ENCODE measurements at places on chromosomes 11 and 22.

GRCh38 chr22:17841836-17842235, 67.6 kb upstream of the BID start:
- no peak for DNase-seq

- DNase-seq = no peak
These were observed 3.0 kb upstream of the NRGN start for GRCh38 chr11:124736736-124737135.

GRCh38 chr11:92357344-92357743, 132.7 kb downstream of the FAT3 start:
- DNase-seq = no peak

DNA sequence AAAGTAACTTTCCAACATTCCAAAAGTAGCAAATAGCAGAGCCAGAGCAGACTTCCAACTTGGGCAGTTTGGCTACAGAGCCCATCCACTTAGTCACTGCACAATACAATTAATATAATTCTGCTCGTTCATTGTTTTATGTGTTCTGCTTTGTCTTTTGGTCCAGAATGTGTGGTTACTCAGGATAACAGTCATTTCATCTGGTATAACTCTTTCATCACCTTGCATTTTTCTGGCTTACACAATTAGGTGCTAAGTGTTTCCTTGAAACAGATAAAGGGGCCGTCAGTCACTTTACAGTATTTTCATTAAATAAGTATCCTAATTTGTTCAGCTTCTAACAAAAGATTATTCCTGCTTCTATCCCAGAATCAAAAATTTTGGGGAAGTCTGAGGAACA, 87.2 kb downstream of the LARGE2 start:
- no peak for DNase-seq

DNA sequence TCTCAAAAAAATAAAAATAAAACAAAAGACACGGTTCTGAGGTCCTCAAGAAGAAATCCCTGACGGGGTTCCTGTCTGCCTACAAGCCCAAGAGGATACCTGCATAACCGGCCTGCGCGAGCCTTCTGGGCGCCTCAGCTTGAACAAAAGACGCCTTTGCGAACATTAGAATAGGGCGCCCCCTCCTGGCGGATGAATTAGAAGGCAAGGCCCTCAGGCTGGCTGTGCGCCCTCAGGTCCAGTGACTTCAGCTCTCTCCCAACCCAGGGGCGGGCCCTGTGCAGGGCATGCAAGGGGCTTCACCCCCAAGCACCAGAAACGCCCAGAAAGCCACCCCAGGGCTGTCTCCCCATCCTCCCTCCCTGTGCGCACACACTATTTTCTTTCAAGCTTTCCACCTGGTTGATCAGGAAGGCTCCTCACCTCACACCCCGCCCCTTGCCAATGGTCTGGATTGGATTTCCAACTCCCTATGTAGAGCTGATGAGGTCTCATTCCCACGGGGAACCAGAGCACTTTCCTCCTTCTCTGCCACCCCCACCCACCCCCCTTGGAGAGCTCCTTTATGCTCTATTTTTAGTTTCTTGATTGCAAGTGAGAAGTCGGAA, 273.3 kb downstream of the BUD13 start:
- no peak for DNase-seq

DNA sequence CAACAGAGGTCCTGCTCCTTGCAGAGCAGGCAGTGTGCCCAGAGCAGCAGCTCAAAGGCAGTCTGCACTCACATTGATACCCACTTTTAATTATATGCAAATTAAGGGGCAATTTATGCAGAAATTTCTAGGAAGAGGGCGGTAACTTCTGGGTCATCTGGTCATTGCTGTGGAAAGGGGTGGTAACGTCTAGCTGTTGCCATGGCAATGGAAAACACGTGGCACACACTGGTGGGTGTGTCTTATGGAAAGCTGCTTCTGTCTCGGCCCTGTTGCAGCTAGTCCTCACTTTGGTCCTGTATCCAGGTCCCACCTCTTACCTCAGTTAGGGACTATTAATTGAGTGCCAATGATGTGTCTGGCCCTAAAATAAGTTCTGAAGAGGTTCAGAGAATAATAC, 36.8 kb downstream of the BARX2 start:
- DNase-seq = no peak

- no peak for DNase-seq
These were observed 27.0 kb upstream of the RBFOX2 start for GRCh38 chr22:36055376-36056295.

DNA sequence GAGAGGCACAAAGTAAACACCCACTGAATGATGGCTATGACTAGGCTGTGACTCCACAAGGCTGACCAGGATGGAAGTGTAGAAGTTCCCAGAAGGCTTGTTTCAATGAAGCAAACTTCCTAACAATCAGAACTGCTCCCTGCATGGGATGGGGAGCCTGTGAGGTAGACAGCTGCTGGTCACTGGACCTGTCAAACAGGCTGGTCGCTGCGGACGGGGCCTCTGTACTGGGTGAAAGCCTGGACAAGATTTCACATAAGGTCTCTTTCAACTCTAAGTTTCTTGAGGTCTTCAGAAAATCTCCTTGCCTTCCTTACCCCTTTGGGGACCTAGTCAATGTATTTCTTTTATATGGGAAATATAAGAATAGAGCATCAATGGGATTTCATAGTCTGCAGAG, 438.2 kb downstream of the BUD13 start:
- DNase-seq = no peak

GRCh38 chr11:72671152-72672099, 2.8 kb downstream of the PDE2A start:
- no peak for DNase-seq

- no peak for DNase-seq
These were observed 470.5 kb downstream of the MIAT start for GRCh38 chr22:27127911-27128310.

GRCh38 chr11:9029422-9029821, 25.6 kb upstream of the NRIP3 start:
- DNase-seq = no peak

DNA sequence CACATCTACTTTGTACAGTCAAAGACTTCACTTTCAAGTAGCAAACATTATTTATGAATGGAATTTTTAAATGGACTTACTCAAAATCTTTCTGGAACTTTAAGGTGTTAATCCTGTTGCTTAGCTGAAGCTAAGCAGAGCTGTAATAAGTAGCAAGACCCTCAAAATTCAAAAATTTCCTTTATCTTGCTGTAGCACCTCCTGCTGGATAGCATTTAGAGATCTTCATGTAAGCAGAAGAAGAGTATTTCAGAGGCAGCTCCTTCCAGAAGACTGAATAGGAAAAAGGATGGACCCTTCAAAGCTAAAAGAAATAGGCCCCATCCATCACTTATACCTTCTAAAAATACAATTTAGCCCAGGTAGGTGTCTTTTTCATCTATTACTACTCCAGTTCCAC, 3.4 kb downstream of the PHF21A start:
- no peak for DNase-seq

DNA sequence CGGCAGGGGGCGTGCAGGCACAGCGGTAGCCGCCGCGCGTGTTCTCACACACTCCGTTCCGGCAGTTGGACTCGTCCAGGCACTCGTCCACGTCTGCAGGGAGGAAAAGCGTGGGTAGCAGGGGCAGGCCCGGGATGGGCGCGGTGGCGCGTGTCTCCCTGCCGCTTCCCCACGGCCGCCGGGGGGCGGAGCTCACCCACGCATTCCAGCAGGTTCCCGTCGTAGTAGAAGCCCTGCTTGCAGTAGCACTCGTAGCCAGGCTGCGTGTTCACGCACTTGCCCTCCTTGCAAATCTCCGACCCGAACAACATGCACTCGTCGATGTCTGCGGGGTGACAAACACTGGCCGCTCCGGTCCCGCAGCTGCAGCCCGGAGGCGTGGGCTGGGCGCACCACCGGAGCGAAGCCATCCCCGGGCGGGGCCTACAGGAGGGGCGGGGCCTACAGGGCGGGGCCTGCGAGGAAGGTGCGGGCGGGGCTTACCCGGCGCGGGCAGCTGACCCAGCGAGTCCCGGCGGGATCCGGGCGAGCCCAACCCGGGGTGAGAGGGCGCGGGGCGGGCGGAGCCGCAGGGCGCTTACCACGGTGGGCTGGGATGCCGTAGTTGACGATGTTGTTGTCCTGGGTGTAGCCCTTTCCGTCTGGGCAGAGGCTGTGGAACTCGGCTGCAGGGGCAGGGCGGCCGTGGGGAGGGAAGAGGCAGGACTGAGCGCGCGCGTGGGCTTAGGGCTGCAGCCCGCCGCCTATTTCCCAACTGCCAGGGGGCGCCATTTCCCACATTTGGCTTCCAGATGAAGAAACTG, 15.6 kb downstream of the SCYL1 start:
- DNase-seq = peak; percentile 92

DNA sequence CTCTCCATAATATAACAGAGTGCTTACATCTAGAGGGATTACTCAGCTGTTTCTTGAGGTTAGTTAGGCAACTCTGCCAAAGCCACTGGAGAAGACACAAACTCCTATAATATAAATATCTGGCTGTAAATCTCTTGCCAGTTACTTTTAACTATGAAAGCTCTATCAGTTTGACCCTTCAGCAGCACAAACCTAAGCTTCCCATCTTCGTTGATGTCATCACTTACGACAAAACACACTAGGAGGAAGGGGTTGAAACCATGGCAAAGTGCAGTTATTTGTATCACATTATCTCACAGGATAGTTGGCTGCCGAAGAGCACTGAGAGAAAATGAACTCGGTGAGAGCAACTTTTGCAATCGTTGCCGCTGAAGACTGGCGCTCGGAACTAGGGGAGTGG, 922.1 kb downstream of the OPCML start:
- no peak for DNase-seq

GRCh38 chr11:44797886-44798606, 71.3 kb downstream of the TSPAN18 start:
- DNase-seq = no peak

DNA sequence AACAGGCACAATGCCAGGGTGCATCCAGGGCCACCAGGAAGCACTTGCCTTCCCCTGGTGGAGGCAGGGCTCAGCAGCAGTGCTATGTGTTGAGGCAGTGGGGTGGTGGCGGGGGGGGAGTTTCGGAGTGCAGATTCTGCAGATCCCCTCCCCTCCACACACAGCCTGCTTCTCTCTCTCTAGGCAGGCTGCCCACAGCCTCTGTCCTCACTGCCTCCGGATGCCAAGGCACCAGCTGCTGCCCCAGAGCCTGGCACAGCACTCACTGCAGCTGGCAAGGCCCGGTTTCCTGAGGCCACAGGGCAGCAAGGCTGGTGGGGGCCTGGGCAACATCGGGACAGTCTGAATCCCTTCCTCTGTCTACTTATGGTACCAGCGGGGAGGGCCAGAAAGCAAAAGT, 35.8 kb downstream of the NRXN2 start:
- DNase-seq = no peak

- no peak for DNase-seq
These were observed 44.0 kb upstream of the NOX4 start for GRCh38 chr11:89535221-89535620.

- no peak for DNase-seq
These were observed 213.6 kb upstream of the SESN3 start for GRCh38 chr11:95444309-95445241.

GRCh38 chr11:94629741-94630140, 62.6 kb downstream of the PIWIL4 start:
- DNase-seq = no peak

DNA sequence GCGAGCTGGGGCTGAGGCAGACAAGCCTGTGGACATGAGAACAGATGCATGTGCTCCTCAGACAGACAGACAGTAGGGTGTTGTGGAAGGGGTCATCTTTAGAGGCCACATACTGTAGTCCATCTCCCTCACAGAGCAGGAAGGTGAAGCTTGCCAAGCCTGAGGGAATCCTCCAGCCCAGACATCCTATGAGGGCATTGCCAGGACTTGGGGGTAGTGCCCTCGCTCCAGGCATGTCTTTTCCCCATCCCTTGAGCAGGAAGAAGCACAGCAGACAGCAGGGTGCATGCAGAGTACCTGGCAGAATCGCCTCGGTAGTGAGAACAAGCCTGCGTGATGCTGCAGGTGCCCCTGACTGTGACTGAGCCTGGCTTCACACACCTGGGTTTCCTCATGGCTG, 66.5 kb upstream of the CLDN5 start:
- no peak for DNase-seq

- no peak for DNase-seq
These were observed 5.7 kb upstream of the SEPTIN3 start for GRCh38 chr22:41963453-41964111.

DNA sequence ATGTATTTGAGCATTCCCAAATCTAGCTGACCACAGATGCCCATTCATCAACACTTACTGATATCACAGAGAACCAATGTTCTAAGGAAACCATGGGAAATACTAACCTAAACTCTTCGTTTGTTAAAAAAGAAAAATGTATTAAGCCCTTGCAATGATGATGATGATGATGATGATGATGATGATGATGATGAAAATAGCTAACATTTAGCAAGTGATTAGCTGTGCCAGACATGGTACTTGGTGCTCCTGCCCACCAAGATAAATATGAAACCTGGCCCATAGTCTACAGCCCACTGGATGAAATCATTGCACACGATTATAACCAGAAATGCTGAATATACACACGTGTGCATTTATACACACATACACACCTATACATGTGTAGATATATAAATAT, 37.5 kb downstream of the SMCO4 start:
- no peak for DNase-seq

DNA sequence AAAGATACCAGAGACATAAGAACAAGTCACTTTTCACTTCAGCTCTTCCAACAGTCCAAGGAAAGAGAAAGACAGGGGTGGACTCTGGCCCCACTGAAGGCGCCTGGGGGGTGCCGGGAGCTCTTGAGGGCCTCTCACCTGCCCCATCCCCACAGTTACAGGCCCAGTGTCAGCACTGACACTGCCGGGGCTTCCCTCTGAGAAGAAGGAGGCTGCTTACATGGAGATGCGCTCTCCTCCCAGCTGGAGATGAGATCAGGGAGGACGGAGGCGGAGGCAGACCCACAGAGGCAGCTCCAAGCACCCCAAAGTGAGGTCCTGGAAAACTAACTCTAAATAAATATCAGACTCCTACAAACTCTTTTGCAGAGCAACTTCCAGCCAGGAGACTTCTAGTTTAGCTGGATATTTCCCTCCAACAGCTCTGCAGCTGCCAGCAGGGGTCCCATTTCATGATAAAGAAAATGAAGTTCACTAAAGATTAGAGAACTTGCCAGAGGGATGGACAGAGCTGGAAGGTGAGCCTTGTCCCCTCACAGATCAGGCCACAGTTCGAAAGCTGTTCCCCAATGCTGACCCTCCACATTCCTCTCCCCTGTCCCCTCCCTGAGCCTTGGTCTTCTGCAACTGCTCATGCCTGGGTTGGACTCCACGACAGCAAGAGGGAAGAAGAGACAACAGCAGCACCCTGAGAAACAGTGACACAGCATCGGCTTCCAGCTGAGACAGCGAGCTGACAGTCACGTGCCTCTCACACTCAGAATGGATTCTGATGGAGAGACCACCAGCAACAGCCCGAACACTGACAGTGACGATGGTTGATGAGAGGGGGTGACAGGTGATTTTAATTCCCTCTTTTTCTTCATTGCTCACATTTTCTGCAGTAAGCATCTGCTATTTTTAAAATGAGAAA, 5.8 kb downstream of the CARS1 start:
- DNase-seq = no peak

- no peak for DNase-seq
These were observed 864 bp upstream of the USP28 start for GRCh38 chr11:113876074-113876797.

Data from RWPE2 (cell line).